ENCODE measurements at places on chromosomes 3 and 15.

DNA sequence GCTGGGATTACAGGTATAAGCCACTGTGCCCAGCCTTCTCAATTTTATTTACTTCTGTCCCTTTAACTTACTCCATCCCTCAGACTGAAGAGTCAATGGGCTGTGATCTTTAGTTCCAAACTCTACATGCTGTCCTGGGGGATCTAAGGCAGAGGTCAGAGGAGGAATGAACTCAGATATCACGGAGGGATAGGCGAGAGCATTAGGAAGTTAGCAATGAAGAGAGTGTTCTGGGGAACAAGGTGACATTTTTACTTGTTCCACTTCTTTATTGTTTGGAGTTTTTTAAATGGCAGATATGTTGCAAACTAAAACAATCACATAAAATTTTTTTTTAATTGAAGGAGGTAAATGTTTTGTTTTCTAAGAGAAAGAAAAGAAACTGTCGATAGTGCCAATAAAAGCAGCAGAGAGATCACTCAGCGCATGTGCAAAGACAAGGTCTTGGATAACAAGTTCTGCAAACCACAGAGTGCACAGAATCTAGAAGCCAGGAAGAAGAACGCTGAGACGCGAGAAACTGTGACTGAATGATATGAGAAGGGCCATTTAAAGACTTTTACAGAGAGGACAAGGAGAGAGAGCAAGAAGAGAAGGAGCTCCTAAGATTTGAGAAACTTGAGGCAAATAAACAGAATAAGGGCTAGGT, 10.8 kb upstream of the CA12 start:
- DNase-seq: no peak

GRCh38 chr3:101039285-101039684, 46.1 kb upstream of the ABI3BP start:
- DNase-seq: no peak

GRCh38 chr15:38187630-38188313, 64.9 kb upstream of the SPRED1 start:
- no peak for DNase-seq

GRCh38 chr3:3189102-3189727, 9.7 kb upstream of the CRBN start:
- DNase-seq: no peak

GRCh38 chr3:167852216-167852615, 116.7 kb downstream of the SERPINI1 start:
- no peak for DNase-seq

DNA sequence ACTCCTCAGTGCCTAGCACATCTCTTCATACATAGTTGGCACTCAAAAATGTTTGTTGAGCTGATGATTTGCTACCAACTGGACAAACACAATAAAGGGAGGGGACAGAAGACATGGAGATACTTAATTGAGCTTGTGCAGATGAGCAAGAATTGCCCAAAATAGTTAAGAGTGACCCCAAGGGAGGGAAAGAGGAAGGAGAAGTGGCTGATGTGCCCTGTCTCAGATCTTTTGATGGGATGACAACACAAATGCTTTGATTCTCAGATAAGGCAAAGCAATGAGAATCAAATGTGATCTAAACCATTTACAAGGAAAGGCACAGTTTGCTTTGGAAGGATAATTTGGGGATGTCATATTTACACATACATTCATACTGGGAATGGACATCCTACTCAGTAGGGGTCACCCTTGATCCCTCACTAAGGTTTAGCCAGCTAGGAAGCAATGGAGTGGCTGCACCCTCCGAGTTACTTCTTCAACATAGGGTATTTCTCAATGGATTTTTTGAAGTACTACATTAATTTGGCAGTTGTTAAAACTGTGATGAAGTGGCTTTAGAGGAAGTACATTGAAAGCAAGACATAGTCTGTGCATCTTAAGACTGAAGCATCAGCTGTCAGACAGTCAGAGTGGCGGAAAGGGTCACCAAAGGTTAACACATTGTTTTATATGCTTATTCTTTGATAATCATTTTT, 21.9 kb upstream of the SSR3 start:
- no peak for DNase-seq

GRCh38 chr3:115323380-115323779, 176.3 kb upstream of the ZBTB20 start:
- no peak for DNase-seq

- DNase-seq: no peak
Observed at GRCh38 chr3:41184394-41184793, 14.9 kb upstream of the CTNNB1 start.

DNA sequence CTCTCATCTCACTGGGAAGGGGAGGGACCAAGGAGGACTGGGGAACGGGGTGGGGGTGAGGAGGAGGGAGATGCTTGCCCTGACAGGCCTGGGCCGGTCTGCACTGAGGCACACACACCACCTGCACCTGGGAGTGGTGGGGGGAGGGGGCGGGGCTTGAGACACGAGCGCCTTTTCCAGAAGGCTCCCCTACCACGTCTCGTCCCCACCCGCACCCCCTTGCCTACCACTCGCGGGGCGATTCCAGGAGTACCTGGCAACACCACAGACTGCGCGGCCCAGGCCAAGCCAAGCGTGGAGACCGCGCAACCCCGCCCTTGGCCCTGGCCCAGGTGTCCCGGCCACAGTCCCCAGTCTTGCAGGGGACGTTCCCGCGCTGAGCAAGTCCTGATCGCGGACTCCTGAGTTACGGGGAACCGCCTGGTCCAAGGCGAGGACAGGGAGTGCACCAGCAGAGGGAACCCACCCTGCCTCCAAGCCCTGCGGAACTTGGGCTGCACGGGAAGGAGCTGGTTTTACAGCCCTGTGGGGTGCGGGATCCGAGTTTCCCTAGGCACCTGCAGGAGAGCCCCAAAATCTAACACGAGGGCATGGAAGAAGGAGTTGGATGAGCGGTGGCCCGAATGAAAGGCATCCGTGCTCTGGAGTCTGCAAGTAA, 68.1 kb upstream of the SH3GL3 start:
- no peak for DNase-seq

DNA sequence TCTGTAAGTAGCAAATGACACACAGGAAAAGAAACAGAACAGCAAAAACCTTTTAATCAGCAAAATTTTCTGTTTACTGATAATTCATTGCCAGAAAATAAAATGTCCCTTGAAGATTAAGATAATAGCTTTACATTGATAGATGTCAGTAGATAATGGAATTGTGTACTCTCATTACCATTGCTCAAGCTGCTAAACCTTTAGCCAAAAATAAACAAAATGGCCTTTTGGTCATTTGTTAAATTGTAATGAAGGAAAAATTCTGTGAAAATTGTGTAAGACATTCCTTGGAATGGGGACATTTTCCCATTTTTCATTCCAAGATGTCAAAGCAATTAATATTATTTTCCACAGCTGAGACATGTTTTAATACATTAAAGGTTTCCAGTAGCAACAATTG, 189.8 kb downstream of the PLOD2 start:
- DNase-seq: no peak

GRCh38 chr15:67195305-67195704, 59.2 kb downstream of the AAGAB start:
- DNase-seq: no peak

Measured in activated CD4-positive, alpha-beta T cell treated with anti-CD3 and anti-CD28 coated beads for 24 hours (primary cell).